ENCODE measurements at places on chromosomes 12 and 14.

DNA sequence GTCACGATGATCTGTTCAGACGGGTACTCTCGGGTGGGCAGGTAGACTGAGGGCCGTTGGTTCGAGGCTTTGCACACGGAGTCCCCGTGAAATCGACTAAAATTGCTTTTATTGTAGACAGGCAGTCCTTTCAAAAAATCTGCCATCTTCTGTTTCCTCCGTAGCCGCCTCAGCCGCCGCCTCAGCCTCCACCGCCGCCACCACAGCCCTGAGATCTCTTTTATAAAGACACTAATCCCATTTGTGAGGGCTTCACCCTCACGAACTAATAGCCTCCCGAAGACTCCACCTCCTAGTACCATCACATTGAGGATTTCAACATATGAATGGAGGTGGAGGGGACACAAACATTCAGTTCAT lies 74.2 kb downstream of the KLHL28 start:
- DNase-seq = no peak

GRCh38 chr12:115343601-115344000 lies 659.6 kb upstream of the TBX3 start:
- no peak for DNase-seq

- DNase-seq = no peak
Measured at GRCh38 chr14:93527203-93527607, 96.5 kb downstream of the UNC79 start.

DNA sequence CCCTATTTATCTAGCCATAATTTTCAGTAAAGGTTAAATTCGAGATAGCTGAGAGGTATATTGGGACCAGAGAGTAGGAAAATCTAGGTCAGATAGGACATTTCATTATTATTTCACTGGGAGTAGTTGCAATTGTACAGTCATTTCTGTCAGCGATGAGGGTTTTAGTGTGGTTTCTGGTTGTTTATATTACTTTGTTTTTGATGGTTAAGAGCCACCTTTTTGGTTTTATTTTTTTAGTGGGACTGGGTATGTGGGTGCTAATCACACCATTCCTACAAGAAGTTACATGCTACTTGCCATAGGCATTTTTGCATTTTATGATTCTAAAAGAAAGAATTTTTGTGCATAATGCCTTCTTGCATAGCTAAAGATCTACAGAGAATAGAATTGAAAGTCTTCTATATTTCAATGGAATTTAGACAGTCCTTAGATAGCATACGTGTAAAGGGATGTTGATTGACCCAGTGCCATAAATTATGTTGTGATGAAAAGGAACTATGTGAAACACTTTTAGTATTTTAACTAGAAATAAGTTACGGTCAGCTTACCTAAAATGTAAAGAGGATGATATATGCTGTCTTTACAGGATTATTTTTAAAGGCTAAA lies 85.2 kb downstream of the KTN1 start:
- DNase-seq = no peak

DNA sequence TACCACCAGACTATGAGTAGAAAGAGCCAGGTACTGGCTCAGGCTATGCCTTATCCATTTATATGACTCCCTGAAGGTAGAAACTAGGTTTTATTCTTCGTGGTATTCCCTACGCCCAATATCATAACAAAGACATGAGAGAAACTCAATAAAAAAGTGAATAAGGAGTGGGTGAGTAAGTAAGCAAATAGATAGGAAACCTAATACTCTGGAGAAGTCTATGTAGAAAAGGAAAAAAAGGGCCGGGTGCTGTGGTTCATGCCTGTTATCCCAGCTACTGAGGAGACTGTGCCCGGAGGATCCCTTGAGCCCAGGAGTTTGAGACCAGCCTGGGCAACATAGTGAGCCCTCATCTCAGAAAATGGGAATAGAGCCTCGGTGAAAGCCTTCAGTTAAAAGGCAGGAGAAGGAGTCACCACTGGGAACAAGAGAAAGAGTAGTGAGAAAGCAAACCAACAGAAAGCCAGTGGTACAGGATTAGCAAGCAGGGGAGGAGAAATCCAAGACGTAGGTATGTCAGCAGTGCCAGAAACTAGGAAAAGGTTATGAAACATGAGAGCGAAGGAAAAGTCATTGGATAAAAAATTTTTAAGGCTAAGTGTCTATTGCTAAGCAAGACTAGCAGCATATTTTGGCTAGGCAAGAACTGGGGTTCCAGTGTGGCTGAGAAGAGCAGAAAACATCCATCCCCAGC lies 6.0 kb upstream of the OR6J1 start:
- DNase-seq = no peak
